ENCODE measurements at places on chromosomes 2 and 18. TPM values are rescaled to one million over a fixed set of nuclear protein-coding genes. Genes with fewer than 3 reads are reported as not detected.
A peak's percentile ranks its signal among the peaks of the same experiment; 100 is the strongest.

- H3K27ac ChIP-seq, result no peak overlapping the region
- DNase-seq, result no peak
- no peak overlapping the region for H3K4me3 ChIP-seq
- no peaks in the 10 kb centered on the region for H3K4me1 ChIP-seq
Measured at GRCh38 chr2:168009900-168010299, 237.5 kb downstream of the STK39 start.

The NYAP2 gene
- not detected for total RNA-seq

The EIF5B gene
- 56.5 TPM for total RNA-seq

DNA sequence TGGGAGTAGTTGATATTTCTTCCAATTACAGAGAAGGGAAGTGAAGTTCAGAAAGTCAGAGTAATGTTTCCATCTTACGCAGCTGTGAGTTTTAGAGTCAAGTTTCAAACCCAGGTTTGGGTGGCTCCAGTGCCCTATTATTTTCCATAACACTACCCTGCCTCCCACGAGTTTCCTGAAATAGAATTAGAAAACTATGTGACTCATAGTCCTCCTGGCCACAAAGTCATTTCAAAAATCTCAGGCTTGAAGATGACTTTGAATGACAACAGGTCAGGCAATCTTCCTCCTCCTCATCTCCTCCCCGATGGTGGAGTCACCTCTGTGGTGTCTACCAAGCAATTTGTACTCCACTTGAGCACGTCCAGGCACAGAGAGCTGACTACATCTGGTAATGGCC is 212.3 kb upstream of the TRIB2 start:
- no peaks in the 10 kb centered on the region for H3K27me3 ChIP-seq
- no peak for DNase-seq
- no peak overlapping the region for H3K27ac ChIP-seq
- H3K4me3 ChIP-seq, result no peak overlapping the region

DNA sequence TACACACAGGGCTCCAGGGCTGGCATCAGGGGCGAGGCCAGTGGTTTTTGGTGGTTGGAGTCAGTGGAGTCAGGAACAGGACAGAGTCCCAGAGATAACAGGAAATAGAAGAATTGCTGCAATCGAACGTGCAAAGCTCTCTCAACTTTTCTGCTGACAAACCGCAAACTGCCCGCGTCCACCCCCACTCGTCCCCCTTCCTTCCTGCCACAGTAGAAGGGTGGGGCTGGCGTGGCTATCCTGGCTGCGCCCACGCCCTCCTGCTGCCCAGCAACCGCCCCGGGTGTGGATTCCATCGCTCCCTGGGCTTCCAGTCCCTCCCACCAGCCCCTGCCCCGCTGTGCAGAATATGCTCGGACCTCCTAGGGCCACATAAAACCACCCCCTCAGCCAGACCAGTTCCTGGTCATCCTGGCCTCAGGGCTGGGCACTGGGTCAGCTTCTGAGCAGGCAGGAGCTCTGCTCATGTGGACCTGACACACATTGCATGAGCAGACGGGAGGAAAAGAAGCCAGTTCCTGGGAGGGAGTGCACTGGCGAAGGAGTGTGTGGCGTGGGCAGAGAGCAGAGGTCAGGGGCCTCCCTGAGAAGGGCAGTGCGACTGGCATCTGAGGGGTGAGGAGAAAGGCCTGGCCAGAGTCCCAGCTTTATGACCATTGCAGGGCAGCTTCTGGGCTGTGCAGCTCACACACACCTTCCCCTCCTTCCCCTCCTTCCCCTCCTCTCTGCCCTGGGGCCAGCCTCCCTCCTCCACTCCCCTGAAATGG is 85.4 kb upstream of the ATG16L1 start:
- peaks cover 3% of the 10 kb centered on the region for H3K4me1 ChIP-seq
- DNase-seq, result no peak
- H3K27ac ChIP-seq, result no peak overlapping the region
- no peak overlapping the region for H3K4me3 ChIP-seq
- H3K27me3 ChIP-seq, result no peaks in the 10 kb centered on the region
- H3K36me3 ChIP-seq, result peaks cover 40% of the 10 kb centered on the region

- H3K4me1 ChIP-seq, result no peaks in the 10 kb centered on the region
- no peak overlapping the region for H3K4me3 ChIP-seq
- no peaks in the 10 kb centered on the region for H3K27me3 ChIP-seq
- no peaks in the 10 kb centered on the region for H3K36me3 ChIP-seq
- DNase-seq, result no peak
Measured at GRCh38 chr2:189629531-189630453, 31.5 kb upstream of the ASNSD1 start.

DNA sequence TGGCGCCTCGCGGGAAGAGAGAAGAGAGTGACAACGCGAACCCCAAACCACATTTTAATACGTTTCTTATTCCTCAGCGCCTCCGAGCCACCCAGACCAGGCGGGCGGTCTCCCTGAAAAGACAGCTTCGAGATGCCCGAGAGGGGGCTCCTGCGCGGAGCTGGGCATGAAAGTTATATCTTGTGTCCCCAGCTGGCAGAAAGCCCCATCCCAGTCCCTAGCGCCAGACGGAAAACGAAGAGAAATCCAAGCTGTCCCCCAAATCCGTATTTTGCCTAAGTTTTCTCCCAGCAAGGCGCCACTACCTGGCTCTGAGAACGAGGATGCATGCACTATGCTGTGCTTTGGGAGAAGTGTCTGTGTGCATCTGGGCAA is 797 bp downstream of the NXPH2 start:
- peak overlapping the region; percentile 90 for H3K4me3 ChIP-seq
- DNase-seq, result peak; percentile 39
- peaks cover 2% of the 10 kb centered on the region for H3K4me1 ChIP-seq

The DNAJC5G gene
- total RNA-seq, result 0.44 TPM

The SCN9A gene
- total RNA-seq, result 1.1 TPM

- H3K27ac ChIP-seq, result no peak overlapping the region
- H3K4me3 ChIP-seq, result no peak overlapping the region
- H3K4me1 ChIP-seq, result no peaks in the 10 kb centered on the region
- no peaks in the 10 kb centered on the region for H3K27me3 ChIP-seq
- DNase-seq, result peak; percentile 82
Measured at GRCh38 chr2:238106698-238107524, 6.8 kb downstream of the ESPNL start.

- DNase-seq, result no peak
- no peaks in the 10 kb centered on the region for H3K4me1 ChIP-seq
- no peaks in the 10 kb centered on the region for H3K36me3 ChIP-seq
Measured at GRCh38 chr2:86584151-86584913, 21.1 kb upstream of the CHMP3 start.

DNA sequence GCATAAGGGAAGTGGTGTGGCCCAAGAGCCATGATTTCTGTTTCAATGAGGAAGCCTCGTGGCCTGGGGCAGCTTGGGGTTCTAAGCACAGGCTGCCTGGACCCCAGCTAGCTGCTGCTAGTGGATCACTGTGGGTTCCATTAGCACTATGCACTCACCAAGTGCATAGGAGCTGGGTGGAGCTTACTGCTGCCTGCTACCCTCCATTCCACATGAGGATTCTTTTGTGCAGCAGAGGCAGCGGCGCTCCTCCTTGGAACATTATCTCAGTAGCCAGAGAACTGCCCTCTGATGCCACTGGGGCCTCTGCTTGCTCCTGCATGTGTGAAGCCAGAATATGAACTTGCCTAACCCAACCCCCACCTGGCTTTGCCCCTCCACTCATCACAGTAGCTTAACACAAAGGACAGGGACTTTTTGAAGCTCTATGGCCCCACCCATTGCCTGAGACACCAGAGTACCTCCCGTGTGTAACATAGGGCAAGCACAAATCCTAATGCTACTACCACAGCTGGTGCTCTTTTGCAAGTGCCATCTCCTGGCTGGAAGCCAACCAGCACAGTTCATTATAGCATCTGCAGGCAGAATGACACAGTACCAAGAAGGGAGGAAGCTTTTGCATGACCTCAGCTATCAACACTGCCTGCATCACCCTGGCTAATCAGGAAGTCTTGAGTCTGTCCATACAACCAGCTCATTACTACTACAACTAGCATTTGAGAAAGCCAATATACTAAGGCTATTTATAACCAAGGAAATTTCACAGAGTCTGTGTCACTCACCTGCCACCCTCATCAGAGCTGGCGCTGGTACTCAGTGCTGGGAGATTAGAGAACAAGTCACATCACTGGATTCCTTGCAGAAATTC is 297.0 kb upstream of the GULP1 start:
- H3K36me3 ChIP-seq, result no peaks in the 10 kb centered on the region
- H3K27me3 ChIP-seq, result no peaks in the 10 kb centered on the region
- DNase-seq, result peak; percentile 38
- H3K27ac ChIP-seq, result no peak overlapping the region
- no peak overlapping the region for H3K4me3 ChIP-seq

The POTEJ gene
- total RNA-seq, result not detected

- no peaks in the 10 kb centered on the region for H3K27me3 ChIP-seq
- H3K4me1 ChIP-seq, result no peaks in the 10 kb centered on the region
- H3K36me3 ChIP-seq, result peaks cover 7% of the 10 kb centered on the region
- no peak overlapping the region for H3K27ac ChIP-seq
- DNase-seq, result peak; percentile 30
- peak overlapping the region; percentile 96 for H3K4me3 ChIP-seq
Measured at GRCh38 chr2:24971286-24971535, 544 bp downstream of the DNAJC27 start.

The GPR45 gene
- total RNA-seq, result not detected

DNA sequence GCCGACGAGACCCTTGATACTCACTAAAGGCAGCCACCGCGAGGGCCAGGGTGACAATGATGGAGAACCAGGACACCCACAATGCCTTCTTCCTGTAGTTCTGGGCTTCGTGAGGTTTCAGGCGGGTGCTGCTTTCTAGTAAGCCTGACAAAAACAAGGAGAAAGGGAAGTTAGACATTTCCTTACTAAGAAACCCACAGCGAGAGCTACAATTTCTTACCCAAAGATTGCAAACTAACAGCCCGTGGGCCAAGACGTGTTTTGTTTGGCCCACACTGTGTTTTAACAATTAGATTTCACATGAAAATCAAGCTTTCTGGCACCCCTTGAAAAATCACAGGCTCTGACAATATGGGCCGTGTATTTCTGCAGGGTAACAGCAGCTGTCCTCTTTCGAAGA is 5.6 kb downstream of the TMEM163 start:
- no peak overlapping the region for H3K27ac ChIP-seq
- peaks cover 5% of the 10 kb centered on the region for H3K4me1 ChIP-seq
- H3K4me3 ChIP-seq, result no peak overlapping the region
- no peak for DNase-seq
- peaks cover 13% of the 10 kb centered on the region for H3K27me3 ChIP-seq

DNA sequence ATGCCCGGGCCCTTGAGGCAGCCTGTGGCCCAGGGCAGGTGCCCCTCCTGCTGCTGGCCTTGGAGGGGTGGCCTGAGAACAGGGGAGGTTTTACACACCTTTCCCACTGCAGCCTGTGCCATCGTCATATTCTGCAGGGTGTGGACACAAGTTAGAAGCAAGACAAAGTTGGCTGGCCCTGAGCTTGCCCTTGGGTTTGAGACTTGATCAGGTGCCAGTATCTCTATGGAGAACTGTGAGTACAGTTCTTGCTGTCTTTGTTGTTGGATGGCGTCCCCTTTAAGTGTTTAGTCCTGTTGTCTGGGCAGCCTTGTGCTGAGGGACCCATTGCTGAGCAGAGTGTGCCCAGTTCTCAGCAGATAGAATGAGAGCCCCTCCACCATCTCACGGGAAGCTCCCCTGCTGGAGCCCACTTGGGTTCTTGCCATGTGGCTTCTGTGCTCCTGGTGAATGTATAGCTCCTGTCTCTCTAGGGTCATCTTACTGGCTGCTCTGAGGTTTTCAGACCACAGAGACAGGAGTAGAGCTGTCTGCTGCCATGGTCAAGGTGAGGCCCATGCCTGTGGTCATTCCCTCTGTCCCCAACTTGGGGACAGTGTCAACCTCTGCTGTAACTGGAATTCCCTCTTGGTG is 115.9 kb downstream of the SH3RF3 start:
- H3K4me1 ChIP-seq, result no peaks in the 10 kb centered on the region
- H3K27me3 ChIP-seq, result no peaks in the 10 kb centered on the region
- H3K36me3 ChIP-seq, result no peaks in the 10 kb centered on the region
- H3K27ac ChIP-seq, result no peak overlapping the region
- DNase-seq, result no peak
- H3K4me3 ChIP-seq, result no peak overlapping the region

DNA sequence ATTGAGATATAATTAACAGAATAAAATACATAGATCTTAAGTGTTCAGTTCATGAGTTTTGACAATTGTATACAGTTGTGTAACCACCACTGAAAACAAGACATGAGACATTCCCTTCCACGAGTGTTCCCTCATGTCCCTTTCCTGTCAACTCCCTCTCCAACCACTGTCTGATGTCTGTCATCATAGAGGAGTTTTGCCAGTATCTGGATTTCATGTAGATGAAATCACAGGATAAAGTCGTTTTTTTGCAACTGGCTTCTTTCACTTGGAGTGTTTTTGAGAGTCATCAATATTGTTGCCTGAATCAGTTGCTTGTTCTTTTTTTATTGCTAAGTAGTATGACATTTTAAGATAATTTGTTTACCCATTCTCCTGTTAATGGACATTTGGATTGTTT is 52.7 kb downstream of the RBMS1 start:
- no peak for DNase-seq
- no peak overlapping the region for H3K27ac ChIP-seq
- H3K36me3 ChIP-seq, result peaks cover 43% of the 10 kb centered on the region
- H3K4me1 ChIP-seq, result no peaks in the 10 kb centered on the region

- no peak overlapping the region for H3K4me3 ChIP-seq
- no peaks in the 10 kb centered on the region for H3K27me3 ChIP-seq
- H3K27ac ChIP-seq, result no peak overlapping the region
- H3K4me1 ChIP-seq, result no peaks in the 10 kb centered on the region
- no peak for DNase-seq
- H3K36me3 ChIP-seq, result peaks cover 15% of the 10 kb centered on the region
Measured at GRCh38 chr18:37012452-37012851, 183.5 kb downstream of the KIAA1328 start.

DNA sequence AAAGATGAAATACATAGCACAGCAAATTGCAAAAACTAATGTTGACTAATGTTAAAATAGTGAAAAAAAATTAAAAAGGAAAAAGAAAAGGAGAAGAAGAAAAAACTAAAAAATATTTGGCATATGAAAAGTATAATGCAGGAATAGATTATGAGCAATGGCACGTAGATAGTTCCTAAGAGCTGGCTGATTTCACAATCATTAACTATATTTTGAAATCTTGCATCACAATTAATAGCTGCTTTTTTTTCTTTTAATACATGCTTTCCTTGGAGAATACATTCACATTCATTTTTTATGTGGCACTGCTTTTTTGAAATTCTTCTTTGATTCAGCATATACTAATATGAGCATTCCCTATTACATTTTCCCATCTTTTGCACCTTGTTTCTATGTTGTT is 299.8 kb downstream of the DPP10 start:
- no peaks in the 10 kb centered on the region for H3K27me3 ChIP-seq
- no peaks in the 10 kb centered on the region for H3K36me3 ChIP-seq
- H3K27ac ChIP-seq, result no peak overlapping the region
- no peaks in the 10 kb centered on the region for H3K4me1 ChIP-seq
- no peak for DNase-seq

DNA sequence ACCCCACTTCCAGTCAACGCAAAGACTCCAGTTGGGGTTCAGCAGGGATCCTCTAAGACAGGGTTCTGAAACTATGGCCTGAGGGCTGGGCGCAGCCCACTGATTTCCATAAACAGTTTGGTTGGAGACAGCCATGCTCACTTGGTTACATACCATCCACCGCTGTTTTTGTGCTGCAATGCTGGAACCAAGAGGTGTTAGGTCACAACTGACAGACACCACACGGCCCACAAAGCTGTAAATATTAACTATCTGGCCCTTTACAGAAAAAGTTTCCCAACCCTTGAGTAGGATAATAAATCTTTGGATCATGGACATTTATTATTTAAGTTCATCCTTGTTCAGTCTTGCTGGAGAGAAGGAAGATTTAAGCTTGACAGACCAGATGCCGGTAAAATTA is 8.4 kb upstream of the CD226 start:
- DNase-seq, result no peak
- no peaks in the 10 kb centered on the region for H3K36me3 ChIP-seq
- no peaks in the 10 kb centered on the region for H3K4me1 ChIP-seq
- no peak overlapping the region for H3K27ac ChIP-seq
- H3K4me3 ChIP-seq, result no peak overlapping the region
- H3K27me3 ChIP-seq, result no peaks in the 10 kb centered on the region

The CLEC4F gene
- total RNA-seq, result not detected

All from H9 (cell line).